ENCODE measurements at places on chromosomes 13 and 19.

DNA sequence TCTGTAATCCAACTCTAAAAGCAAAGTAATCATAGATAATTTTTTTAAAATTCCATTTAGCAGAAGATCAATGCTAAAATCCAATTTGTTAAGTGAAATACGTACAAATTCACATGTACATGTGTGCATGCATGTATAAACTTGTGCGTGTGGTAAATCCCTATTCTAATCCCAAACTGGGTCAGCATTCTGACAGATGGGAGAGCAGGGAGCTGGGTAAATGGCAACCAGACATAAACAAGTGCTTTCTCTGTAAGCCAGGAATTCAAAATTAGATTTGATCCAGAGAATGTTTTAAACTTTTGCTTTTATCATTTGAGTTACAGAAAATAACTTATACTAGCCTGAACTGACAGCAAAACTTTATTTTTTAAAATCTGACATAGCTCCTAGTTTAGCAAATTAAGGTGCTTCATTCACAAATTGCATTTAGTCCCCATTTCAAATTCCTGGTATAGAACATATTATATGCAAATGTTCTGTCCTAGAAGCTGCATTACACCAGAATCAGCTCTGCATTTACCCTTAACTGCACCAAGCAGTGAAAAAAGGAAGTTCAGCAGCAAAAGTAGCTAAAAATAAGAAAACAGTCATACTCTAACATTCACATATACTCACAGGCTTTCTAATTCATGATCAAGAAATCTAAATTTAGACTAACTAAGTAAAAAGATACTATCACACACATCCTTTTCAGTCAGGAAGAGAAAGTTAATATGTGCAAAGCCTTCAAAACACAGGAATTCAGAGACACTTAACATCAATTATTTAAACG is 32.6 kb downstream of the UBL3 start:
- DNase-seq, result no peak

GRCh38 chr13:97264663-97265062 is 42.5 kb downstream of the MBNL2 start:
- no peak for DNase-seq

GRCh38 chr13:48857576-48857975 is 118.1 kb upstream of the FNDC3A start:
- no peak for DNase-seq

DNA sequence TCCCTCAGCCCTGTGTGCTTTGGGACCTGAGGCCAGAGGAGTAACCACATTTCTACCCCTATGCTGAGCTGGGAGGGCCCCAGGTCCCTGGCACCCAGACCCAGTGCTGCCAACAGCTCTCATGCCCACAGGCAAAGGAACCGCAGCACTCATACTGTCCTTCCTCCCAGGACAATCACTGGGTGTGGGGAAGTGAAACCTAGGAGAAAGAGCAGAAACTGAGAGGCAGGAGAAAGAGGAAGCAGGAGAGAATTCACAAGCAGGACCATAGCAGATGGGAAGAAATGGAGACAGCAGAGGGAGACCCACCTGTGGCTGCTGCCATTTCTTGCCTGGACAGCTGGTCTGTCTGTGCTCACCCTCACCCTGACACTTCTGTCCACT is 18.9 kb downstream of the CCDC97 start:
- no peak for DNase-seq

GRCh38 chr13:109687559-109688448 is 98.6 kb downstream of the IRS2 start:
- DNase-seq, result no peak

DNA sequence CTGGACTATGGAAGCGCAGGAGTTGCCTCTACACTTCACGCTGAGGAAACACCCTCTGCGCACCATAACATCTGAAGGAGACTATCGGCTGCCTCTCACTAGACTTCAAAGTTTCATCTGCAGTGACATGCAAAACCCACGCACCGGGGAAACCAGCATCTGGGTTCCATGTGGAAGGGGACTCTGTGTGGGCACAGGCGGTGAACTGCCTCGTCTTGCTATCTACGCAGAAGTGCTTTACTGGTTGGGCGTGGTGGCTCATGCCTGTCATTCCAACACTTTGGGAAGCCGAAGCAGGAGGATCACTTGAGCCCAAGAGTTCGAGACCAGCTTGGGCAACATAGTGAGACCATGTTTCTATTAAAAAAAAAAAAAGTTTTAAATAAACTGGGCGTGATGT is 116.4 kb downstream of the STK24 start:
- DNase-seq, result no peak

GRCh38 chr13:113953561-113953960 is 20.3 kb downstream of the C13orf46 start:
- no peak for DNase-seq

- no peak for DNase-seq
These were observed 5.4 kb upstream of the PLAUR start for GRCh38 chr19:43675269-43675879.

DNA sequence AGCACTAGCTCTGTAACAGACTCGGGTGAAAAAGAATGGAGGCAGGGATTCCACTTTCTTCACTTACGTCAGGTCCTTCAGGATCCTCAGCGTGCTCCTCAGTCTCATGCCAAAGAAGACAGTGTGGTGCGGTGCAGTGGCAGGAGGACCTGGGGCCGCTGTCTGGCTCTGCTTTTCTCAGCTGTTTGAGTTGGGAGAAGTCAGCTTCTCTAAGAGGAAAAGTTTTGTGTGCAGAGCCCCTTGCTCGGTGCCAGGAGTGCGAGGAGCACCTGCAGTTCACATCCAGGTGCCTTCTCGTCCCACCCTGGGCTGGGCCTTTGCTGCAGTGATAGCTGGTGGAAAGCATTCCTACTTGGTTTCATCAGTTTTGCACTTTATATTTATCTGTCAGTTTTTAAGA is 77.9 kb upstream of the TEX29 start:
- DNase-seq, result no peak

- no peak for DNase-seq
These were observed 7.3 kb downstream of the PARP4 start for GRCh38 chr13:24505256-24505655.
